Astrocyte of the hippocampus (primary cell): ENCODE measurements at places on chromosomes 4 and X.
A peak's percentile ranks its signal among the peaks of the same experiment; 100 is the strongest.

GRCh38 chr4:176718881-176719280 lies 73.8 kb downstream of the VEGFC start:
- DNase-seq: no peak

DNA sequence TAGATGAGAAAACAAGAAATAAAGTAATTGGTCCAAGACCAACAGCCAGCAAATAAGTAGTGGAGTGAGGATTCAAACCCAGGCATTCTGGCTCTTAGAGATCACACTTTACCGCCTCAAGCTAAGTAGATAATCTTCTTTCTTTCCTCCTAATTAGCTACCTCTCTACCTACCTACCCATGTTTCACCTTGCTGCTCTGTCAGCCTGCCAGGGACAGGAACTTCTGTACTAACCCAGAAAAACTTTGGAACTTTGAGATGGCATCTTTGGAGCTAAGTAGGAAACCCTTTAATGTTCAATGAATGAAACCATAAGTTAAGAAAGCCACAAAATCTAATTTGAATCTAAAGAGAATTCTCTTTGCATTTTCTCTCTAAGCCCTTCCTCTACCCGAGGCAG lies 145.2 kb downstream of the CHRNA9 start:
- no peak for DNase-seq

- no peak for DNase-seq
Observed at GRCh38 chrX:130086447-130087206, 23.7 kb downstream of the ELF4 start.

GRCh38 chr4:148795156-148795864 lies 353.1 kb upstream of the NR3C2 start:
- DNase-seq: peak; percentile 88

DNA sequence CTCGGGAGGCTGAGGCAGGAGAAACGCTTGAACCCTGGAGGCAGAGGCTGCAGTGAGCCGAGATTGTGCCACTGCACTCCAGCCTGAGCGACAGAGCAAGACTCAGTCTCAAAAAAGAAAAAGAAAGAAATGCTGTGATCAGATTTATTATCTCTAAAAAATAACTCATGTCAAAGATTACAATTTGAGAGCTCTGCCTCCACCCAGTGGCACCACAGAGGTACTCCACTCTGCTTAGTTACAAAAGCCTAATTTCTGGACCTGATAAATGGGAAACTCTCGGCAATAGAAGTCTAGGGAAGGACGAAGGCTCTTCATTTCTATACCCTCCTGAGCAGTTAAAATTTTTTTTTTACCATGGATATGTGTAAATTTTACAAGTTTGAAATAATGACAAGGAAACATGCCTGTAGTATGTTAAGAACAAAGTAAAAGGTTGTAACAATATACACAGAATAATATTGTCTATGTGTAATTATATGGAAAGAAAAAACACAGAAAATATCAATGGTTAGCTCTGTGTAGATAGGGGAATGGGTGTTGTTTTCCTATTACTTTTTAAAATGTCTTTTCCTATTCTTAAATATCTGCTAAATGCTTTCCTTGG lies 149.8 kb downstream of the STIM2 start:
- peak; percentile 75 for DNase-seq

DNA sequence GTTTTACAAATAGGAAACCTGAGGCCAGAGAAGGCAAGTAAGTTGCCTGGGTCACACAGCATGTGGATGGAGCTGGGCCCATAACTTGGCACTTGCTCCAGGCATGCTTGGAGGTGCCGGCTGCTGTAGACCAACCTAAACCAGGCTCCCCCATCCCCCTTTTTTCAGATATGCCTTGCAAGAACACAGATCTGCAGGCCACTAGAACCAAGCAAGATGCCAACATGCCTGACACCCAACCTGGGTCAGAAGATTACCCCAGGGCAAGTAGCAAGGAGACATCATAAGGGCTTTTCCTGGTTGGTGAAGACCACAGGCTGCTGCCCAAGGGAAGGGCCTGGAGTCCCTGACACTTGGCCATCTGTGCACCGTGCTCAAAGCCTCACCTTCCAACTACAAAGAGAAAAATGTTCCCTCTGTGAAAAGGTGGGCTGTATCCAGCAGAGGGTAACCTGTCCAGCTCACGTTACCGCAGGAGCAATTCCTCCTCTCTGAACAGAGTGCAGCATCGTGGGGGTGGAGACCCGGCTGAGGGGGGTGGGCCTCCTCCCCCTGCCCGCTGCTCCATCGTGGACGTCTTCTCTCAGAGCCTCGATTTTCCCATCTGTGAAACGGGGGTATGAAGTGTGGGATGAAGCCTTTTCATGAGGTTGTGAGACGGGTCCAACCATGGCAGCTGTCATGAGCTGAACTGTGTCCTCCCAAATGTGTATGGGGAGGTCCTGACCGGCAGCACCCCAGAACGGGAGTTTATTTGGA lies 23.0 kb downstream of the HMX1 start:
- no peak for DNase-seq

- DNase-seq: no peak
Observed at GRCh38 chr4:40307627-40308497, 27.3 kb upstream of the CHRNA9 start.

DNA sequence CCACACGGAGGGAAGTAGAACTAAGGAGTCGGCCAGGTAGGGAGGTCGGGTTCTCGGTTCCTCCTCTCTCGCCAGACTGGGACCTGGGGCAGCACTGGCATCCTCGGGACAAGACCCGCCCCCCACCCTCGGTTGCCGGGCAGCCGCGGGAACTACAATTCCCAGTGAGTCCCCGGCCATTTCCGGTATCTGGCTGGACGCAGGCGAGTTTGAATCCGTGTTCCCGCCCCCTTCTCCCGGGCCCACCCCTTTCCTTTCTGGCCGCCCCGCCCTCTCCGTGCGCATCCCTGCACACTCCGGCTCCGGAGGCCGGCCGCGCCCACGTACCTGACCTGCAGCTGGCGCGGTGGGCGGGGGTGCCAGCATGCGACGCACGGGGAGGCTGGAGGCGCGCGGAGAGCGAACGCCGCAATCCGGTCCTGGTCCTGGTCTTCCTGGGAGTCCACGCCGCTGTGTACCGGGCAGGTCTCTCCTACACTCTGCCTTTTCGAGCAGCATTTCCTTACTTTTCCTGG lies 10.2 kb upstream of the DLG3 start:
- peak; percentile 89 for DNase-seq
